ENCODE measurements at places on chromosomes 4 and X. TPM values are rescaled to one million over a fixed set of nuclear protein-coding genes. Genes with fewer than 3 reads are reported as not detected.
A peak's percentile ranks its signal among the peaks of the same experiment; 100 is the strongest.

The SMAD1 gene
- 44.3 TPM for total RNA-seq

The GTPBP6 gene
- total RNA-seq = 16.6 TPM

The PSAPL1 gene
- total RNA-seq = 0.06 TPM

The NRK gene
- total RNA-seq = not detected

The GABRQ gene
- total RNA-seq = 1.5 TPM

The PABPC1L2A gene
- total RNA-seq = not detected

The UBA6 gene
- 162 TPM for total RNA-seq

The CRMP1 gene
- 91.4 TPM for total RNA-seq

The SNCA gene
- 5.6 TPM for total RNA-seq

The ZNF280C gene
- total RNA-seq = 33.1 TPM

The MAGEA12 gene
- not detected for total RNA-seq

The MTCP1 gene
- 1.4 TPM for total RNA-seq

The UGT2B7 gene
- total RNA-seq = not detected

The ZNF630 gene
- total RNA-seq = 2.1 TPM

The PGAM4 gene
- total RNA-seq = not detected

The GYPA gene
- not detected for total RNA-seq

The LDB2 gene
- 24.3 TPM for total RNA-seq

The ADH1B gene
- not detected for total RNA-seq

The SYP gene
- total RNA-seq = 0.07 TPM

The TEX13D gene
- total RNA-seq = not detected

GRCh38 chr4:16843831-16844508 is 54.5 kb downstream of the LDB2 start:
- no peak for DNase-seq
- no peak overlapping the region for H3K4me3 ChIP-seq
- H3K27me3 ChIP-seq = no peaks in the 10 kb centered on the region
- peaks cover 16% of the 10 kb centered on the region for H3K4me1 ChIP-seq
- H3K36me3 ChIP-seq = no peaks in the 10 kb centered on the region

DNA sequence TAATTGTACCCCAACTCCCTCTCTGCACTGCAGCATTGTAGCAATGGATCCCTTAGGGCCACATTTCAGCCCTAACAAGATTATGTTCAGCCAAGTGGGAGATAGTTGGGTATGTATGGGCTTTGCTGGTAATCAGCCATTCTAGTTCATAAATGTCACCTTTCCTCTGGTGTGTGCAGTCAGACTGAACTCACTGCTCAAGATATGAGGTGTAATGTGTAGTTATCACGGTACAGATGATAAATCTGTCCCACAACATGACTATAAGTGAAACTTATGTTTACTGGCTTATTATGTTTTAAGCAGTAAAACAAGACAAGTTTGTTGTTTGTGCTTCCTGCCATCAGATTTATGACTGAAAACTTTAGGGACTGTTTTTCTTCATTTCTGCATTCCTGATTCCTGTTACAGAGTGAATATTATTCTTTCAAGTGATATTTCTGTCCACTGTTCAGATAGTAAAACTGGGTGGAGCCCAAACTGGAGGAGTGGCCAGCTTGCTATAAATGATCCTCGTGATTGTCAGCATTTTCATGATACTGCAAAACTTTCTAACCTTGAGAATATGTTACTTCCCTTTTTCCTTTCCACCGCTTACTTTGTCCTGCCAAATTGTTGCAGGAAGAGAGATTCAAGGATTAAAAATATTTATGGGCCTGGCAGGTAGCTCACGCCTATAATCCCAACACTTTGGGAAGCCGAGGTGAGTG is 44.9 kb downstream of the ANAPC4 start:
- DNase-seq = no peak
- no peaks in the 10 kb centered on the region for H3K4me1 ChIP-seq
- H3K27me3 ChIP-seq = no peaks in the 10 kb centered on the region
- H3K4me3 ChIP-seq = no peak overlapping the region
- H3K27ac ChIP-seq = no peak overlapping the region
- peaks cover 6% of the 10 kb centered on the region for H3K36me3 ChIP-seq

DNA sequence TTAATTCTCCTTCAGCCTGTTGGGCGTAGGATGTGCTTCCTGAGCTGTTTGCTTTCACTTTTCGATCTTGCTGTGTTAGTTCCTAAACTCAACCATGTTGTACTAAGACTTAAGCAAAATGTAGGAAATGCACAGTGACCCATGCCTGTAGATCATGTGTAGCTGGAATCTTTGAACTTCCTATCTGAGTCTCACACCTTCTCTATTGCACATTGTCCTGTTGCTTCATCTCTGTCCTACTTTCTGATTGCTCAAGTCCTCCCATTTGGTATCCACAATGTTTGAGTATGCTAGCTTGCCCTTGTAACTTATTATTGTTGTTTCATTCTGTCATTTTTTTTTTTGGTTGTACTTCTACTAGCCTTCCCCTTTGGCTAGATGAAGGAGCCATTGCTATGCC is 239.6 kb downstream of the PPP1R2C start:
- H3K4me3 ChIP-seq = no peak overlapping the region
- peaks cover 7% of the 10 kb centered on the region for H3K4me1 ChIP-seq
- no peak for DNase-seq
- H3K36me3 ChIP-seq = no peaks in the 10 kb centered on the region

DNA sequence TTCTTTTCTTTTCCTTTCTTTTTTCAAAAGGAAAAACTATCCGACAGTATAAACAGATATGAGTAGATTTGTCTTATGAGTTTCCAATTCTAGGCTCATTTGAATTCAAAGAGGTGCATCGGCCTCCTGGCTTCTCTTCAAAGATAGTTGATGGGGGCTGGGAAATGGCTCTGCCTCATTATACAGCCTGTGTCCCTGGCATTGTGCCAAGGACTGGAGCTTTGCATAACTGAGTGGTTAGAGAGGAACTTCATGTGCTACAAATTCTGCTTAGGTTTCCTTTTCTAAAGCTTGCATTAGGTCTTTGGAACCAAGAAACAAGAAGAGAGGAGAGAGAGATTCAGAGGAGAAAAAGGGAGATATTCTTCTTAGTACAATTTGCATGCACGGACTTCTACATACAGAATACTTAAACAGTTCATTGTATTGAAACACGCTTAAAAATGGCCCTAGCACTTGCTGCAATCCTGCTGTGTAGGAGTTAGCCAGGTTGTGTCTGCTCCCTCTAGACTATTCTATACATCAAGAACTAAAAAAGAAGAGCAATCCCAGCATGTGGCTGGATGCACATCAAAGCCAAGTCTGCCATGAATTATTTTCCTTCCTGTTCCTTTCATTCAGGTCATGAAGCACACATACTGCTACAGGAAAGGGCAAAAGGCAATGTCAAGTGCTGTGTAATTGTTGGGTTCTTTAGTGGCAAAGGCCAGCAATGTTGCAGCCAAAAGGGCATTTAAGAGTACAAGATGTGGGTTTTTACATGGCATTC is 70.9 kb downstream of the INTS12 start:
- no peaks in the 10 kb centered on the region for H3K27me3 ChIP-seq
- H3K4me3 ChIP-seq = no peak overlapping the region
- H3K36me3 ChIP-seq = no peaks in the 10 kb centered on the region
- H3K27ac ChIP-seq = no peak overlapping the region
- peak; percentile 34 for DNase-seq

DNA sequence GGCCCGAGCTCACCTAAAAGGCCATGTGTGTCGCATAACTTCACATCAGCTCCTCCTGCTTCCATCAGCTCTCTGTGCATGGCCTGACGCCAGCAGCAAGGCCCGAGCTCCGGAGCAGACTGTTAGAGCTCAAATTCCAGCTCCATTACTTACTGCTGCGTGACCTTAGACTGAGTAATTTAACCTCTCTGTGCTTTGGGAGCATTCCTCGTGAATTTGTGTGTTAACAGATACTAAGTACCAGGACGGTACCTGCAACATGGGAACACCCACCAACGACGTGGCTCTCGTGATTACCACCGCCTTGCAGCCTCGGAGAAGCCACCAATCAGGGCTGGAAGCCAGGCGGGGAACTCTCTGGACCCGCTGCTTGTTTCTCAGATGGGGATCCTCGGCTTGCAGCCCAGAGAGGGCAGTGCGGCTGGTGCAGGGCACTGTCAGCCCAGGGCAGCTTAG is 12.9 kb downstream of the LETM1 start:
- no peaks in the 10 kb centered on the region for H3K27me3 ChIP-seq
- no peaks in the 10 kb centered on the region for H3K36me3 ChIP-seq
- DNase-seq = no peak

DNA sequence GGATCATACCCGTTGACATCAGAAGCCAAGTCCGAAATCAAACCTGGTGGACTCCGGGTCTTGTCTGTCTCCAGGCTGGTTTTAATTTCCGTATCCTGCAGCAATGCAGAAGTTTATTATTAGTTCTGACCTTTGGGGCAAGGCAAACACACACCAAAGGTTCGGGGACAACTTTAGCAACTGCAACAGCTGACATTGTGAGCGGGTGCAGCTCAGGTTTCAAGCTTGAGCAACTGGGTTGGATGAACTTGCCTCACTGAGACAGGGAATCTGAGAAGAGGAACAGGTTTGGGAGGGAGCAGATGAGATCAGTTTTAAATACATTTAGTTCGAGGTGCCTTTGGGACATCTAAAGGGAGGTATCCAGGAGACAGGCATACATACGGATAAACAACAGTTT is 110.7 kb downstream of the GNL3L start:
- no peaks in the 10 kb centered on the region for H3K36me3 ChIP-seq
- H3K4me1 ChIP-seq = peaks cover 7% of the 10 kb centered on the region
- no peak overlapping the region for H3K4me3 ChIP-seq
- no peaks in the 10 kb centered on the region for H3K27me3 ChIP-seq

DNA sequence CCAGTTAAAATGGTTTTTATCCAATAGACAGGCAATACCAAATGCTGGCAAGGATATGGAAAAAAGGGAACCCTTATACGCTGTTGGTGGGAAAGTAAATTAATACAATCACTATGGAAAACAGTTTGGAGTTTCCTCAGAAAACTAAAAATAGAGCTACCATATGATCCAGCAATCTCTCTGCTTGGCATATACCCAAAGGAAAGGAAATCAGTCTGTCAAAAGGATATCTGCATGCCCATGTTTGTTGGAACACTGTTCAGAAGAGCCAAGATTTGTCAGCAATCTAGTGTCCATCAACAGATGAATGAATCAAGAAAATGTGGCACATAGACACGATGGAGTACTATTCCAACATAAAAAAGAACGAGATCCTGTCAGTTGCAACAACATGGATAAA is 91.0 kb upstream of the SH3RF1 start:
- no peak overlapping the region for H3K27ac ChIP-seq
- DNase-seq = no peak
- no peaks in the 10 kb centered on the region for H3K36me3 ChIP-seq
- no peak overlapping the region for H3K4me3 ChIP-seq
- H3K4me1 ChIP-seq = peaks cover 4% of the 10 kb centered on the region

DNA sequence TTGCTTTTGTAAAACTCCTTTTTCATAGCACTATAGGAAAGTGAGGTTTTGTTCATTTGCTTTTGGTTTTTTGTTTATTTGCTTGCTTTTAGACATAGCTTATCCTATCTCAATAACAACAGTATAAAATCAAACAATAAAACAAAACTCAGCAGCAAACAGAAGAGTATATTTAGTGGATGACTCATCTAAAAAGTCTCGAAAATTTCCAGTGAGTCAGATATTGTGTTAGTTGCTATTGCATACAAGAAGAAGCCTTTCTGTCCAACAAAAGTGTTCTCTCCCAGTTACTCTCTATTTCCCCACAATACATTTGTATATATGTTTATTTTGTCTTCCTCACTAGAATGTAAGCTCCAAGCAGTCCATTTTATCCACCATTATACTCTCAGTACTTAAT is 36.0 kb upstream of the NPNT start:
- no peak for DNase-seq
- no peaks in the 10 kb centered on the region for H3K4me1 ChIP-seq
- no peaks in the 10 kb centered on the region for H3K27me3 ChIP-seq
- H3K36me3 ChIP-seq = no peaks in the 10 kb centered on the region

DNA sequence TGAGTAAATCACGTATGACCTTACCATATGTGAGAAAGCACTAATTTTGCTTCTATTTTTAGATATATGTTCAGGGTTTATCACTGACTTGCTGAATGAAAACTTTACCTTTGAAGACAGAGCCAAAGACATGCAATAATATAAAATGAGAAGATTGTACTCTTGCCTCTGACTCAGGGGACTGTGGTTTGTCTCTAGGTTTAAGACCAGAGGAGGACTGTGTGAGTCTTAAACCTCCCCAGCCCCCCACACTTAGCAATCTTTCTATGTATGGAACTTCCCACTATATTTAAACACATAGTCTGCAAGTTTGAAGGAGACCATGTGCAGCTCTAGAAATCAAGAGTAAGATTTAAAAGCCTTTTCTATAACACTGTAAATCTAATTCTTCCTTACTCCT is 368.7 kb upstream of the FAM241A start:
- H3K36me3 ChIP-seq = no peaks in the 10 kb centered on the region
- H3K4me3 ChIP-seq = no peak overlapping the region
- no peak overlapping the region for H3K27ac ChIP-seq
- H3K4me1 ChIP-seq = no peaks in the 10 kb centered on the region
- H3K27me3 ChIP-seq = no peaks in the 10 kb centered on the region

- no peak overlapping the region for H3K27ac ChIP-seq
- no peak overlapping the region for H3K4me3 ChIP-seq
- no peaks in the 10 kb centered on the region for H3K36me3 ChIP-seq
These were observed 93.1 kb downstream of the PDLIM5 start for GRCh38 chr4:94544811-94545210.

GRCh38 chr4:77911091-77911490 is 48.5 kb downstream of the MRPL1 start:
- H3K4me1 ChIP-seq = no peaks in the 10 kb centered on the region
- H3K27me3 ChIP-seq = no peaks in the 10 kb centered on the region
- no peak for DNase-seq
- H3K27ac ChIP-seq = no peak overlapping the region
- no peaks in the 10 kb centered on the region for H3K36me3 ChIP-seq

GRCh38 chr4:150219841-150220240 is 141.6 kb downstream of the DCLK2 start:
- H3K4me3 ChIP-seq = no peak overlapping the region
- no peaks in the 10 kb centered on the region for H3K27me3 ChIP-seq
- H3K36me3 ChIP-seq = no peaks in the 10 kb centered on the region

DNA sequence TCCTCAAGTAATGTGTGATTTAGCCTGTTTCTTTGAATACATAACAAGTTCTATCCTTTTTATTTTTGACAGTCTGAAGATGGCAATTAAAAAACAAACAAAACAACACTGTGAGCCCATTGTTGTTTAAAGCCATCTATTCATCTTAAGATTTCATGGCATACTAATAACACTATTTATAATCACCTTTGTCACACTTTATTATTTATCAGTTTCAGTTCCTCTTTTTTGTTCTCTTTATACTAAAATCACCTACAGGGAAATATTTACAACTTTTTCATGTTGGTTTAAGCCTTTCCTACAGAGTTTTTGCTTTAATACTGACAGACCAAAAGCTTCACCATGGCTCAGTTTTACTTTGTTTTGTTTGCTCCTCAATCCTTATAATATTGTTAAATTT is 247.4 kb upstream of the CTSO start:
- H3K27me3 ChIP-seq = no peaks in the 10 kb centered on the region
- H3K36me3 ChIP-seq = no peaks in the 10 kb centered on the region
- H3K27ac ChIP-seq = no peak overlapping the region
- H3K4me3 ChIP-seq = no peak overlapping the region
- no peaks in the 10 kb centered on the region for H3K4me1 ChIP-seq
- DNase-seq = no peak

- no peak overlapping the region for H3K4me3 ChIP-seq
- DNase-seq = no peak
- H3K4me1 ChIP-seq = no peaks in the 10 kb centered on the region
- no peaks in the 10 kb centered on the region for H3K36me3 ChIP-seq
These were observed 457.8 kb downstream of the TRAM1L1 start for GRCh38 chr4:116627545-116627944.

GRCh38 chr4:52249581-52249980 is 198.5 kb downstream of the SPATA18 start:
- no peak overlapping the region for H3K4me3 ChIP-seq

All from neural progenitor cell (in vitro differentiated cells).